MV-4-11 (cell line): ENCODE measurements at places on chromosomes 2 and 18.

GRCh38 chr2:46914578-46915230, 902 bp downstream of the MCFD2 start:
- no peak for DNase-seq

DNA sequence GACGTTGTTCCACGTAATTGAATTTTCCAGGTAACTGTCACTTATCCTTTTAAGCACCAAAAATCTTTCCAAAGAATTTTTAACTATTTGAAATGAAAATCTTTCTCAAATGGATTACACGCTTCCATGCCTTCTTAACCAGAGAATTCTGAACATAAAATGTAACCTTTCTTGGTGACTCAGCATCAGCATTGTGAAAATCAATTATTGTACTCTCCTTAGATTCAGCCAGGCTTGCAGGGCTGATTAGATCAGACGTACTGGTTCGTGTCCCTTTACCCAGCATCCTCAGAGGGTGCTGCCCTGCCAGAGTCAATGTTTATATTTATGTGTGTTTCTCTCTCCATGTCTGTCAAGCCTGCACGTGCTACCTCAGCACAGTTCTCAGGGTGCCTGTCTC, 623.9 kb downstream of the CNTNAP5 start:
- no peak for DNase-seq

- no peak for DNase-seq
These were observed 121.7 kb upstream of the SMAD2 start for GRCh38 chr18:48051945-48052840.

GRCh38 chr18:8617907-8618306, 8.7 kb downstream of the RAB12 start:
- DNase-seq, result no peak

GRCh38 chr2:238821391-238821790, 26.5 kb upstream of the TWIST2 start:
- no peak for DNase-seq

DNA sequence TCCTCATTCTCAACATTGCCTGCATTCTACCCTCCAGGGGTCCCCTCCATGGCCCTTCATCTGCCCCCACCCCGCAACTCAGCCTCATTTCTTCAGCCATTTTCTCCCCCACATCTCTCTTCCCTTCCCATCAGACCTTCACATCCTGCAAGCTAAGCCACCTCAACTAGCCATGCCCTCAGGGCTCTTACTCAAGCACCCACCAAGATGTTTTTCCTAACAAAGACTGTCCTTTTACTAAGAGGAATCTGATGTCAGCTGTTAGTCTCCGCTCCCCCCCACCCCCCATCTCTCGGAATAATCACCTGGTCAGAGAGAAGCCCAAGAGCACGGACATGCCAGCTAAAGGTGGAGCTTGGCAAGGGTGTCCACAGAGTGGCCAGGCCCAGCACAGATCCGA, 4.7 kb upstream of the CAPN10 start:
- DNase-seq, result no peak

GRCh38 chr2:24121469-24121868, 1.7 kb downstream of the PFN4 start:
- DNase-seq, result no peak

- DNase-seq, result no peak
These were observed 23.7 kb downstream of the MSGN1 start for GRCh38 chr2:17839959-17840358.

DNA sequence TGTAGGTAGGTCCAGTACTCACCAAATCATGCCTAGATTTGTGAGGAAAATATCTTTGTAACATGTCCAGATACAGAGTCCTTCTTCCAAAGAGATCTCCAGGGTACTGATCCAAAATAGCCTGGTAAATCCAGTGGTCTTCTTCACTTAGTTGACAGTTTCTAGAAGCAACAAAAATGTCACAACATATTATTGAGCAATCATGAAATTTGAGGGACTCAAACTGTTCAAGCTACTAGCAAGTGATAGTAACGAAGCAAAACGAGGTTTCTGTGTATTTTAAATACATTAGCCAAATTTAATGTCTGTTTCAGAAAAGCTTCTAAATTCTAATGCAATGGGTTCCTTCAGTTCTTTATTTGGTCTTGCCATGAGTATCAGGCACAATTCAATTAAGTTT, 142.8 kb downstream of the CCDC148 start:
- peak; percentile 21 for DNase-seq

- no peak for DNase-seq
These were observed 101.9 kb downstream of the RGPD3 start for GRCh38 chr2:106366204-106366885.

GRCh38 chr2:180938451-180938850, 42.0 kb upstream of the UBE2E3 start:
- peak; percentile 6 for DNase-seq

GRCh38 chr2:238376884-238377391, 49.8 kb upstream of the ASB1 start:
- peak; percentile 97 for DNase-seq

- DNase-seq, result no peak
These were observed 193.7 kb downstream of the STK39 start for GRCh38 chr2:168053676-168054075.

DNA sequence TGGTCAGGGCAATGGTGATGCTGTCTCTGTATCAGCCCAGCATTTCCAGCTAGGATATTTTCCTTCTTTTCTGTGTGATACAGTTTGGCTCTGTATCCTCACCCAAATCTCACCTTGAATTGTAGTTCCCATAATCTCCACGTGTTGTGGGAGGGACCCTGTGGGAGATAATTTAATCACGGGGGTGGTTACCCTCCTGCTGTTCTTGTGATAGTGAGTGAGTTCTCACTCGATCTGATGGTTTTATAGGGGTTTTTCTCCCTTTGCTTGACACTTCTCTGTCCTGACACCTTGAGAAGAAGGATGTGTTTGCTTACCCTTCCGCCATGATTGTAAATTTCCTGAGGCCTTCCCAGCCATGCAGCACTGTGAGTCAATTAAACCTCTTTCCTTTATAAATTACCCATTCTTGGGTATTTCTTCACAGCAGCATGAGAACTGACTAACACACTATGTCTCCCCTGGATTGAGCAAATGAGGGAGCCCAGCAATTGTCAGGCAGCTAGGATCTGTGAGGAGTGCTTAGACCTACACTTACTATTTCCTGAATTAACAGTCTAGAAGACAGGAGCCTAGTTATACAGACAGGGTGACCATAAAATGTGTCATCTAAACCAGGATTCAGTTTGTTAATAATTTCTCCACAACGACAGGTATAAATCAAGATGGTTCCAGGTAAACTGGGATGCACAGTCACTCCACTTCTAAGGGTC, 6.0 kb downstream of the SCN2A start:
- no peak for DNase-seq

GRCh38 chr2:12486205-12487118, 230.3 kb upstream of the TRIB2 start:
- no peak for DNase-seq

DNA sequence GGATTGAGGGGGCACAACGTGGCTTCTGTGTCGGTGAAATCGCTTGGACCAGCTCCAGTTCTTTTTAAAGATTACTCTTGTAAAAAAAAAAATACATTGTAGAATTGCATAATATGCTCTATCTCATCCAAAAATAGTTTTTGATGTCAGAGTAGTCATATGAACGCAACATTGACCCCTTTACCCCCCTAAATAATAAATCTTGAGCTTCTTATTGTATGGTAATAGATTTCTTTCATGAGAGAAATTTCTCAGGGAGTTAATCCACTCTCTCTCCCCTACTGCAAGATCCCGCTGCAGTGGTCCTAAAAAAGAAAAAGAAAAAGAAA, 50.2 kb upstream of the PAIP2B start:
- no peak for DNase-seq

DNA sequence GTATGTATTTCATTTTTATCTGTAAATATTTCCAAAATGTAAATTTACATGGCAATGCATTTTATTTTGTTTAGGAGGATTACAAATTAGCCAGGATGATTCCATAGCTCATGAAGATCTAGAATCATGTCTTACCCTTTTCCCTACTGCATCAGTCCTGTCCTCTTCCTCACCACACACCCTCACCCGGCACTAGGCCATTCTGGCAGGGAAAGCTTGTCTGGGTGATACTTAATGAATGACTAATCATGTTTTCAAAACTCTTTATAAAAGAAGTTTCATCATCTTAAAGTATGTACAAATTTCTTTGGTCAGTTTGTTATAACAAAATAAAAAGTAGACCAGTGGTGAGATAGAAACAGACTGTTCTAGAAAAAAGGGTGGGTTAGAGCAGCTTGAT, 283.3 kb upstream of the VWC2L start:
- no peak for DNase-seq

GRCh38 chr2:207064128-207064690, 101.5 kb downstream of the KLF7 start:
- DNase-seq, result no peak

DNA sequence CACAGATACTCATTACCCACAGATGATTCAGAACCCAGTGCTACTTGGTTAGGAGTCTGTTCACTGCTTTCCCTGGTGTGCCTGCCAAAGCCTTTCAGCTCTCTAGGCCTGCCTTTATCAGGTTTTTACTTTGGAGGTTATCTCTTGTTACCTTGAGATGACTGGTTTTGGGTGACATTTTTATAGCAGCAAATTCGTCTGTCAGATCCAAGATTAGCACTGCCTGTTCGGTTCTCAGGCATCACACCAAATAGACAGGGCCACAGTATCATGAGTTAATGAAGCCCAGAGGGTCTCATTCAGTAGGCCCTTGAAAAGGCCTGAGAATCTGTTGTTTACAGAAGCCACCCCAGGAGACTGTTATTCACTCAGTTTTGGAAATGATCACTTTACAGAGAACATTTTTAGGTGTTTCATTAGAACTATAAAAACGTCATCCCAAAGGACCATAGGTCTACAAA, 121.2 kb downstream of the OSBPL6 start:
- no peak for DNase-seq

GRCh38 chr2:19349911-19350677, 8.3 kb downstream of the OSR1 start:
- no peak for DNase-seq

- DNase-seq, result no peak
These were observed 343.1 kb downstream of the CYRIA start for GRCh38 chr2:16322308-16323125.

DNA sequence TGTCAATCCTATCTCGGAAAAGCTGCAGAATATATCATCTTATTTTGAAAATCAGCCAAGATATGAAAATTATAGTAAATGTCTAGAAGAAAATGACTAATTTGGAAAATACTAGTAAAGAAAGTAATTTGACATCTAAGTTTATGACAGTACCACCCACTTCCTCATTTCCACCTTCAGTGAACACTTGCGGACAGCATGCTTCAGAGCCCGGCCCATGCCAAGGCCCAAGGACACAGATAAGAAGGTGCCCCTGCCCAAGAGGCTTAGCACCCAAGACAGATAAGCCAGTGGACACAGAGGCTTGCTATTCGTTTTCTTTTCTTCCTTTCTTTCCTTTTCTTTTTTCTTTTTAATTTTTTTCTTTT, 4.8 kb upstream of the KCNG2 start:
- peak; percentile 89 for DNase-seq

DNA sequence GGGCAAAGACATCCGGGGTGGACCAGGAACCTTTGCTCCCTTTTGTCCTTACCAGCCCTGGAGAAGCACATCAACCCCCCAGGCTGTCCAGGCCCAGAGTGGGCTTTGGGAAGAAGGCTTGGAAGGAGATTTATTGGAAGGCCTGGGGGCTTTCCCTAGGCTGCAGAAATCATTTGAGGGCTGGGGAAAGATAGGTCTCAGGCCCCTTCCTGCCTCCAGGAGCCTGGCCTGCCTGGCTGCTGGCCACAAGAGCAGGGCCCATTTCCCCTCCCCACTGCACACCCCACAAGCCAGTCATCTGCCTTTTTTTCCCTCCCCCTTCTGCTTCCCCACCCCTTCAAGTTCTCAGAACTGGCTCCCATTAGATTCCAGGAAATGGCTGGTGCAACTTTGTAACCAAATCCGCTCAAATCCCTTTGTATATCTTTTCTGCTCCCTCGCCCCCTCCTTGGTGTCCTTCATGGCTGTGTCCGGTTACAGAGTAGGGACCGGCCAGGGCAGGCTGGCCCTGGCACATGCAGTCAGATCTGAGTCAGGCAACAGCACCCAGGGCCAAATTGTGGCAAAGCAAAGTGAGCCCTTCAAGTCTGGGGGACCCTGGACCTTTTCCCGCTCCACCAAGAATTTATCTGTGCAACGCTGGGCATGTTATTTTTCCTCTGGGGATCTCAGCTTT, 20.8 kb upstream of the TNP1 start:
- peak; percentile 88 for DNase-seq

- no peak for DNase-seq
These were observed 760.5 kb downstream of the SATB2 start for GRCh38 chr2:198697218-198697617.

DNA sequence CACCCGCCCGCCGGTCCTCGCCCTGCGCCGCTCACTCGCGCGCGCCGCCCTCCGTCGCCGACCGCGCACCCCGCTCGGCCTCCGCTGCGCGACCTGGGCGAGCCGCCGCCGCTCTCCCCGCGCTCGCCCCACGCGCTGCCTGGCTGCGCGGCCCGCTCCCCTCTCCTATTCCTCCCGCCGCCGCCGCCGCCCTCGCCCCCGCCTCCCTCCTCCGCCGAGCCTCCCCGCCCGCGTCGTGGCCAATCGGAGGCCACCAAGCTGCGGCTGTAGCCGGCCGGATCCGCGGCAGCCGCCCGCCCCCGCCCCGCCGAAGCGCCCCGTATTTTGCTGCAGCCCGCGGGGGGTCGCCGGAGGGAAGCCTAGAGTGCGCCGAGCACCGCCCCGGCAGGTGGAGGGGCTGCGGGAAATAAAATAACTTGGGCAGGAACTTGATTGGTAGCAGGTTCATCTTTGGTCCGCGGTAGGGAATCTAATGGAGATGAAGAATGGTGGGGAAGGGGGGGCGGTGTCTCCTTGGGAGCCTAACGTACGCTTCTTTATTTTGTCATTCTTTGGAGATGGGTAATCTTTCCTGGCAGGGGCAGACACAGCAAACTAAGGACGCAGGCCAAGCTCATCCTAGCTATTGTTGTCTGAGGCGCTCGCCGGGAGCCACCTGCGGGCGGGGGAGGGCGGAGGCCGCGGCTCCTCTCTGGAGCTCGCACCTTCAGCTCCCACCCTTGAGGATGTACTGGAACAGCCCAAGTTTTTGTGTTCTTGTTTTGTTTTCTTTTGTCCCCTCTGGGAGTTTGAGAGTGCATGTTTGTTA, 1.1 kb upstream of the CDH2 start:
- no peak for DNase-seq

DNA sequence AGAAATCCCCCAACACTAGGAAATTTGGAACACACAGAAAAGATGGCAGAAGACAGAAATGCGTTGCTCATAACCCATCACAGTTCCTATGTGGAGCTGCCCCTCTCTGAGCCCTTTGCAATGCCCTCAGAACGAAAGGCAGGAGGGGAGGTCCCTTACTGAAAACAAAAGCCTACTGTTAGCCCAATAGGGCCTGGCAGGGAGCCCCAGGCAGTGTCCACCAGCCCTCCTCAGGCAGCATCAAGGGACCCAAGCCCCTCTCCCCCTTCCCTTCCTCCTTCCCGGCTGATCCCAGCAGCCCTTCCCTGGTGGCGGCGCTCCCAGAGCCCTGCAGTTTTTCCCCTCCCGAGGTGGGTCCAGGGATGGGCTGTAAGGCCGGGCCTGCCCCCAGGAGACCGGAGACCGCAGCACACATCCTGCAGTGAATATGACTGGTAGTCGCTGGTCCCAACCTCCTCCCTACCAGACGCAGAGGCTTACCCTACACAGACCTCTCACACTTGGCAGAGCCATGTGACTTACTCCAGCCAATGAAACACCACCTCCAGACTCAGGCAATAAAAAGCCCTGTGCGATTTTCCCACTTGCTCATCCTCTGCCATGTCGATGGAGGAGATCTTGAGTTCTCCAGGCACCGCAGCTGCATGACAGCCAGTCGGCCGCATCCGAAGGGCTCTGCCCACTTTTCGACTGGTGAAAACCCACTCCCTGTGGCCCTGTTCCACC, 19.4 kb upstream of the DUSP2 start:
- DNase-seq, result no peak
